ENCODE measurements at places on chromosomes 6 and 20. TPM values are rescaled to one million over a fixed set of nuclear protein-coding genes. Genes with fewer than 3 reads are reported as not detected.

DNA sequence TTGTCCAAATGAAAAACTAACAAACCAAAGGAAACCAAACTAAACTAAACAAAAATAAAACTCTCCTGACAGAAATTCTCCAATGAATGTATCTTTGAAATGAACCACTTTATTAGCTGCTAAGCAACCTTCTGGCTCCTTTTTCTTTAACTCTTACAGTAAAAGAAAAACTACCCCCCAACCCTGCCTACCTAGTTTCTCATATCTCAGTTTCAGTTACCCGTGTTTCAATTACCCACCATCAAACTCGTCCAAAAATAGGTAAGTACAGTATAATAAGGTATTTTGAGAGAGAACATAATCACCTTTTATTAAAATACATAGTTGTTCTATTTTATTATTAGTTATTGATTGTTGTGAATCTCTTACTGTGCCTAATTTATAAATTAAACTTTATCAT is 177.4 kb upstream of the THEMIS start:
- DNase-seq, result no peak

GSTA1 gene
- 2.2 TPM for total RNA-seq

GRCh38 chr6:134031696-134032255 is 20.6 kb downstream of the SLC2A12 start:
- no peak for DNase-seq

- no peak for DNase-seq
Measured at GRCh38 chr6:5472571-5472970, 211.3 kb downstream of the FARS2 start.

CCHCR1 gene
- 21.7 TPM for total RNA-seq
